ENCODE measurements at places on chromosomes 12 and 14.

GRCh38 chr14:20706657-20707355, 18.2 kb downstream of the ANG start:
- DNase-seq: no peak

GRCh38 chr12:25971654-25972041, 13.2 kb downstream of the RASSF8 start:
- no peak for DNase-seq

DNA sequence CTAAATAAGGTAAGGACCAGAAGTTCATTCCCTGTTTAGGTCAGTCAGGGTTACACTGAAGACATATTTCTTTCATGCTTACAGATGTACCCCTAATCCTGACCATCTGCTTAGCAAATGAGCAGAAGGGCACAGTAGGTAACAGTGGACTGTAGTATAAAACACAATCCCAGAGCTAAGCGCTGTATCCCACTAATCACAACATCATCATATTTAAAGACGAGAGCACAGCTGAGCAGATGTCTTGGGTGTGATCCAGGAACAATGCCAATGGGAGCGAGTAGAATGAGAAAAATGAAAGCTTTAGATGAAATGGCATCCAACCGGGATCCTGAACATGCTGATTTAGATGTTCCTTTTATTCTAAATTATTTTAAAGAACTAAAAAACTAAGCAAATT, 213.4 kb downstream of the CCER1 start:
- DNase-seq: no peak

GRCh38 chr14:63981569-63981968, 128.8 kb downstream of the SYNE2 start:
- no peak for DNase-seq

- DNase-seq: no peak
These were observed 16.4 kb downstream of the MLXIP start for GRCh38 chr12:122094735-122095631.

GRCh38 chr14:67468378-67468730, 20.2 kb downstream of the TMEM229B start:
- DNase-seq: no peak

GRCh38 chr12:54012631-54013409, 4.0 kb downstream of the HOXC8 start:
- DNase-seq: no peak

DNA sequence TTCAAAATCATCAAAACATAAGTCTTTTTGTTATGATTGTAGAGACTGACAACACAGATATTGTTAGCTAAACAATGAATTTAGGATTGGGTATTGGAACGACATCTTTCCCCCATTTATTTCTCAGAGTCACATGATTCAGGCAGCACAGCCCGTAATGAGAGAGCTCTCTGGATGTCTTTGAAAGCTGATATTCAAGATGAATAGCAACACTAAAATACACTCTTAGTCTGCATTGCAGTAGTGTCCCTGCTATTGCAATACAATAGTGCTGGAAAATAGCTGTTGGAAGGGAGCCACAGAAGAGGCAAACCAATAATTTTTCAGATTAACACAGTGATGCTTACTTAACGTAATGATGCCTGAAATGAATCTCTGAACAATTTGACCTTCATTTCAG, 9.9 kb downstream of the GTSF1 start:
- DNase-seq: no peak

DNA sequence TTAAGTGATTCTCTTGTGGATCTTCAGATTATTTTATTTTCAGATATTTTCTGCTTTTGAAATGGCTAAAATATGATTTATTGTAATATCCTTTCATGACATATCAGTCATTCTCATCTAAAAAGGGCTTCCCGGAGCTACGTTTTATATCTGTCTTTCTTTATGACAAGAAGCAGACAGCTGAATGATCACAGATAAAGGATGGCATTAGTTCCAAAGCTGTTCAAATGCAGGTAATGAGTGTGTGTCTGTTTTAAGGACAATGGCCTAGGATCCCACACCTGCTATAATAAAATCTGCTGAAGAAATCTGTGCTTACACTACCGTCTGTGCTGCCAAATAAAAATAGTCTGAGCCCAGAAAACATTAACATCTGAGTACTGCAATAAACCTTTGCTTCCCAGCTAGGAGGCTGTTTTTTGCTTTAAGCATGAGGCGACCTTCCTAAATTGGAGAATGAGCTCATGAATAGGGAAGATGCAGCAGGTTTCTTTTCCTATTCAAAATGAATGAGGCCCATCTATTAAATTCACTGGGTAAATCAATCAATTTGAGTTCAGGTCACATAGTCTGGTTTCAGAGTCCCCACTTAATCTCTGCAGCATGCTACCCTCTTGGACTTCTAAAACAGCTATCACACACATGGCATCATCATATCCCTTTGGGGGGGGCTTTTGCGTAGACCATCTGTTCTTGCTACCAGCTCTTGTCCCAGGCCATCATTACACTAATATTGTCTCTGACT, 498.5 kb downstream of the NELL2 start:
- DNase-seq: no peak

Data from activated CD4-positive, CD25-positive, alpha-beta regulatory T cell (primary cell).